ENCODE measurements at places on chromosomes 5 and 9. TPM values are rescaled to one million over a fixed set of nuclear protein-coding genes. Genes with fewer than 3 reads are reported as not detected.

The CD74 gene
- total RNA-seq: 1,665 TPM

The SNCAIP gene
- total RNA-seq: not detected

The SEMA6A gene
- total RNA-seq: 2.3 TPM

The PPP1R26 gene
- total RNA-seq: 24.2 TPM

The BHMT2 gene
- not detected for total RNA-seq

The NSA2 gene
- 154 TPM for total RNA-seq

The NMUR2 gene
- total RNA-seq: 0.13 TPM

The PCDHB2 gene
- 11.2 TPM for total RNA-seq

The SUSD3 gene
- total RNA-seq: 0.72 TPM

The KCNV2 gene
- not detected for total RNA-seq

Data from A375 (cell line).